ENCODE measurements at places on chromosomes 6 and 20.

GRCh38 chr6:103396768-103397167 lies 1463.0 kb downstream of the HACE1 start:
- no peak for DNase-seq

GRCh38 chr6:160301339-160301738 lies 42.7 kb upstream of the SLC22A2 start:
- DNase-seq: no peak

- no peak for DNase-seq
These were observed 69.7 kb upstream of the TBC1D7 start for GRCh38 chr6:13398069-13398381.

DNA sequence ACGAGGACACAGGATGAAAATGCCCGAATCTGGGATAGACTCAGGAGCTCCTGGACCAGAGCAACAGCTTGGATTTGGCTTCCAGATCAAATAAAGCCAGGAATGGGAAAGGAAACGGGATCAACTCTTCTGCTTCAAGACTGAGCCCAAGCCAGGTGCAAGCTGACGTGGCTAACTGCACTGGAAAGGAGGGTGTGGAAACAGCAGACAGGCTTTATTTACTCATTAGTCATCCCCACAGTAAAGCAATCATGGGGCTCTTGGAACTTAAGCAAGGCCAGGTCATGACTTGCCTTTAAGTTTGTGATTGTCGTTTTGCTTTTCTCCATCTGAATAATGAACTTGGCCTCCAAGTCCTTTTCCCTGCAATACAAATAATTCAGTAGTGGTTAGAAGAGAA lies 45.2 kb downstream of the KIF16B start:
- DNase-seq: no peak

- DNase-seq: peak; percentile 45
These were observed 13.2 kb upstream of the RSPH3 start for GRCh38 chr6:159013229-159013628.

GRCh38 chr20:3276680-3277015 lies 37.7 kb upstream of the SLC4A11 start:
- DNase-seq: peak; percentile 59

GRCh38 chr20:5128886-5129285 lies 2.1 kb downstream of the CDS2 start:
- no peak for DNase-seq

DNA sequence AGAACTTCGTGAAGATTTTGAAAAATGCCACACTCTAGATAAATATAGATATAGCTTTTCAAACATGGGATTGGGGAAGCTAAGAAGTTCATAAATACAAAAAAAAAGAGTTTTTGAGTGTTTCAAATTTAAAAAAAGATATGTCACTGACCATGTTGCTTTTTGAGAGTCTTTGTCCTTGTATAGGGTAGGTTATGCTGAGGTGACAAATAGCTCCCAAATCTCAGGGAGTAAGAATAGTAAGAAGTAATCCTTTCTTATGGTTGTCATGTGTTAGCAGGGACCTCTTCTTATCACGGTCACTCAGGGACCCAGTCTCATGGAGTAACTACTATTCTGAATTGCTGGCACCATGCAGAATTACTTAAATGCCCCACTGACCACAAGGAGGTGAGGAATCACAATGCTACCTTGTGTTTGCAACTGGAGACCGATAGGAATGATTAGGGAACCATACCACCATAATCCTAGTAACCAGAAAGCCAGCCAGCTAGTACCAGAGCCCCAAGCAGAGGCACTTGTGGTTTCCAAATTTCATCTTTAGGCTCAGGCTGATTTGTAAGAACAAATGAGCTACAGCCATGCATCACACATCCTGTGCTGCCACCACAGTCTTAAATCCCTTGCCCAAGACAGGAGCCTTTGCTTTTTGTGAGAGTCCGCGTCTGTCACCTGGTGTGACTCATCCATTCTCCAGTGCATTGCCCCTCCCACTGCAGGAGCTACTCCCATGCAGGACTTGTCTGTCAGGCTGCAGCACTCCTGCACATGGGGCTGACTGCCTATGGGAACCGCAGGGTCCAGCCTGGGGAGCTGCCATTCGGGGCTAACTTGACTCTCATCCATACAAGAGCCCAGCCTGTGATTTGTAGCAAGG lies 42.4 kb upstream of the ADGRF4 start:
- DNase-seq: peak; percentile 10

DNA sequence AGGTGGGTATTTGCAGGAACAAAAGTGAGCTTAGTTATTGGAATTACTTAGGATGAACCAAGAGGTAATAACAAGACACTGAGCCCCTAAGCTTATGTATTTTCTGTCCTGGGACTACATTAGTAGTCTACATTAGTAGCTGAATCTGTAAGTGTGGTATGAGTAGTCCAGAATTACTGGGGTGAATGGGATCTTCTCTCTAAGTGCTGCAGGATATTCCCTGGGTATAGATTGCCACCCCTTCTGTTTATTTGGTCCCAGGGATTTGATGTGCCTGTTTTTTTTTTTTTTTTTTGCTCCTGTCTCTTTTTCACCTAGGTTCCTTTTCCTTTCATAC lies 5.9 kb downstream of the CD2AP start:
- DNase-seq: no peak

DNA sequence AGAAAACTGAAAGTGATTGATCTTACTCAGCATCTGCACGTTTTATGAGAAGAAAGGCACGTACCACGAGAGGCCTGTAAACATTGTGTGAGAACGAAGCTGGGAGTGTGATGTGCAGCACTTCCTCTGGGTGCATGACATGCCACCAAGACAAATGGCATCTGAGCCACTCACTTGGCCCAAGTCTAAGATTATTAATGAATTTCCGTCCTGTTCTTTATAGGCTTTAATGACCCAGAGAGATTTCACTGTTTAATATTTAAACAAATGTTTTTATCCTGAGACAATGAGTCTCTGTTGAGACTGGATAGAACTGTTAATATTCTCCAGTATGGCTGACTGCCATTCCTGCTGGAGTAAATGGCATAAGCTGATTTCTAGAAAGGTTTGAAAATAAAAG lies 172.6 kb upstream of the PHACTR1 start:
- no peak for DNase-seq

- DNase-seq: no peak
These were observed 166.3 kb downstream of the FARS2 start for GRCh38 chr6:5427586-5427985.

DNA sequence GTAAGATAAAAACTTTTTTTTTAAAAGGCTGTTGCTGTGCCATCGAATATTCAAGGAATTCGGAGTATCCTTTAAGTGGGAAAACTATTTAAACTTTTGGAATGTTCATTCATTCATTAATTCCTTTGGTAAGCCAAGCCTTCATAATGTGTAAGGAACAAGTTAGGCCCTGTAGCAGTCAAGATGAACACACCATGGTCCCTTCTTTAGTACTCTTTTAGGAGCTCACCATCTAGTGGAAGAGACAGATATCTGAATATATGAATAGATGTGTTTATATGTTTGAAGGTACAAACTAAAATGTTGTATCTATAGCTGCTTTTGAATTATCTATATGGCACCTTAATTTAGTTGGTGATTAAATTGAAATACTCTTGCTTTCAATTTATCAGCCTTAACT lies 5.8 kb downstream of the SPO11 start:
- no peak for DNase-seq

- DNase-seq: no peak
These were observed 33.5 kb downstream of the NEDD9 start for GRCh38 chr6:11198663-11199603.

DNA sequence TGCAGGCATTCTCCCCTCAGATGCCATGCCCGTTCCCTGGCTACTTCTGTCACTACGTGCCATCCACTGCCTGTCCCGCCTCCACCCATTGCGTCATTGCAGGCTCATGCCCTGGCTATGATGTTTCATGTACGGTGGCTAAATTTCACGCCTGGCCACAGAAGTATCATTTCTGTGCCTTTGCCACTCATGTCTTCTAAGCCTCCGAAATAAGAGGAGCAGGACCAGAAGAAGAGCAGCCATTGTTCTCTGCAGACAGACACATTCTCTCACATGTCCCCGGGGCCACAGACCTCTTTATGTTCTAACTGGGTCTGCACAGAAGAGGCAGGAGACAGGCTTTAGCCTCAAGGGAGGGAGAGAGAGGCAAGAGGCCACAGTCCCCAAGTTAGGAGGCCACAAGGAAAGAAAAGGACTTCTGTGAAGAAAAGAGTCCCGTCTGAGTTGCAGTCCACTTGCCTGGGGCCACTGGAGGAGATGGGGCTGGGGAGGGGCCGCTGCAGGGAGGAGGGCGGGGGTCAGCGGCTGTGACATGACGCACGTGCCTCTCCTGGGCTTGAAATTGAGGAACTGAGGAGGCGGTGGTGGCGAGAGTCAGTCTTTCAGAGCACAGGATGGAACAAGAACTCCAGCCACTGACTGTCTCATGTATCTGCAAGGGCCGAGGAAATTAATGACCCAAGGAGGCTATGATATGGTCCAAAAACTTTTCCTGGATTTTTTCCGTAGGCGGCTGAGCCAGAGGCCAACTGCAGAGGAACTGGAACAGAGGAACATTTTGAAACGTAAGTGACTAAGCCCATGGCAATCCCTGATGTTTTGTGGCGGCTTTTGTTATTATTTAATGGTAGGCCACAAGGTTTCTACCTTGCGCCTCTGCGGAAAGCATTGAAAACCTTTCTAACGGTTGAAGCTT lies 55.9 kb downstream of the TBC1D7 start:
- DNase-seq: peak; percentile 69

GRCh38 chr6:122730775-122731386 lies 48.6 kb upstream of the FABP7 start:
- peak; percentile 73 for DNase-seq

DNA sequence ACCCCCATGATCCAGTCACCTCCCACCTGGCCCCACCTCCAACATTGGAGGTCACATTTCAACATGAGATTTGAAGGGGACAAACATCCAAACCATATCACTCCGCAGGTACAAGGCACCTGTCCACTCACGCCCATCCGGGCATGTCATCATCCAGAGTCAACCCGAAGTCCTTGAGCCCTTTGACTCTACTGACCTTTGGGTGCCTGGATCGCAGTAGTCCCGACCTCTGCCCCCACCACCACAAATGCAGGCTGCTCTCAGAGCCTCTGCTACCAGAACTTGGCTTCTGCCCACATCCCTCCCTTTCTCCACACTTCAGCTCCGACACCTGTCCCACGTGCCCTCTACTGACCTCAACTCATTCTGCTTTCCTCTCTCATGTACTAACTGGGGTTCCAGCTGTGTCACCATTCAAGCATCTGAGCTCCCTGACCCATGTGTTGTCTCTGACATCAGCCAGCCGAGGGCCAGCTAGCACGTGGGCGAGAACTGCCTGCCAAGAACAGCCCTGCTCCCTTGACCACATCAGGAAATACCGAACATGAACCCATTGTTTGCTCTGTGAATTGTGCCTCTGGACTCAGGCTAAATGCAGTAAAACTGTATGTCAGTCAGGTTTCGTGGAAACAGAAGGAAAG lies 498.3 kb upstream of the SULF2 start:
- DNase-seq: no peak

GRCh38 chr6:85406641-85407075 lies 43.2 kb upstream of the NT5E start:
- no peak for DNase-seq

DNA sequence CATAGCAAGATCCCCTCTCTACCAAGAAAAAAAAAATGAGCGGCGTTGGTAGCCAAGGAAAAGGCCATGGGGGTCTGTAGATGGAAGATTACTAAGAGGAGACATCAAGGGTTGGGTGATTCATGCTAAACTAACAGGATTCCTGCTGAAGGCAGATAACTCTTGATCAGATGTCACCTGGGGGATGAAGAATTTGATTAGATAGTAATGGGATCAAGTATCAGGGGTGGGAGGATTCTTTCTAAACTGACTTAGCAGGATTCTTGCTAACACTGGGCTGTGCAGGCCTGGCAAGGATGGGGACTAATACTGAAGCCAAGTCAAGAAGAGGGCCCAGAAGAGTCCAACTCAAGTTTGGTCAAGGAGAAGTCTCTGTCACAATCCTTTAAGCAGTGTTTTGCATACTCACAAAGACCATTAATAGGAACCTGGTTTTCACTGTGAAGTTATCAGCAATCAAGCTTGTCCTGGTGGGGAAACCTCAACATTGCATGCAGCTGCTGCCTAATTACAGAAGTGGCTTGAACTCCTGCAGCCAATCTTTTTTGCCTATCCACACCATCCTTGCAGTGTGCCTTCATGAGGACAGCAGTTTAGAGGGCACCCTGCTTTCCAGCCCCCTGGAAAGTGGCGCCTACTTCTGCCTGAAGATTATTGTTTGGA lies 61.3 kb downstream of the ANKRD6 start:
- peak; percentile 76 for DNase-seq

- DNase-seq: no peak
These were observed 61.6 kb downstream of the MRAP2 start for GRCh38 chr6:84095156-84095555.

DNA sequence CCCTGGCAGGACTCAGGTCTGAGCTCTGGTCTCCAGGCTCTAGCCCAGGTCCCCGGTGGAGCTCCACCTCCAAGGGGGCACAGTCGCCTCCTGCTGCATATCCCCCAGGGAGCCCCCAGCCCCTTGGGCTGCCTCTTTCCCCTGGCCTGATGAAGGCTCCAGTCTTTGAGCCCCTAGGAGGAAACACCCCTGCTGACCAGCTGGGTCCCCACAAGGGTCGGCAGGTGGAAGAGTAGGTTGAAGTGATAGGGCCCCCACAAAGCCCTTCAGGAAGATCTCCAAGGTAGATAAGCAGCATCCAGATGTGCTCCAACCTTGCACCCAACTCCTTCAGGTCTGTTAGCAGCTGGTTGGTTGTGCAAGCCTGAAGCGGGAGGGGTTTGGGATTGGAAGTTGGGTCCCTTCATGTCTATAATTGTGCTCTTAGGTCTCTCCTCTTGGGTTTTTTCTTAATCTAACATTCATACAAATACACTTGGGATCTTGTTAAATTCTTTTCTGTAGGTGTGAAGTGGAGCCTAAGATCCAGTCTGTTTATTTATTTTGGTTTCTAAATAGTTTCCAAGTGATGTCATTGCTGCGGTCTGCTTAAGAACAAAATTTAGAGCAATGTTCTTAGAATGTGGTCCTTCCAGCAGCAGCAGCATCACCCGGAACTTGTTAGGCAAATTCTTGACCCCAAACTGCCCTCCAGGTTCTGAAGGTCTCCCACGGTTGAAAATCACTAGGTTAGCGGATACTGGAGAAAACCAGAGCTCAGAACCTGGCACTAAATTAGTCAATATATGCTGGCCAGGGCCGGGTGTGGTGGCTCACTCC lies 5.1 kb downstream of the UBE2C start:
- no peak for DNase-seq

- no peak for DNase-seq
These were observed 31.7 kb downstream of the FOXC1 start for GRCh38 chr6:1641343-1641885.

- no peak for DNase-seq
These were observed 46.9 kb downstream of the AK9 start for GRCh38 chr6:109644131-109644530.

GRCh38 chr6:42410861-42411260 lies 40.9 kb downstream of the TRERF1 start:
- no peak for DNase-seq

All from hematopoietic multipotent progenitor cell treated with erythropoietin and hydrocortisone succinate and interleukin-3 and kit ligand, for 6 days (in vitro differentiated cells).